NCI-H1105 treated with DMSO at 0.1 percent for 48 hours (cell line): ENCODE measurements at places on chromosomes 5 and 9.

- DNase-seq, result no peak
Measured at GRCh38 chr9:109409773-109410397, 88.2 kb downstream of the PTPN3 start.

GRCh38 chr9:36163049-36163785 is 6.0 kb upstream of the CCIN start:
- DNase-seq, result no peak

GRCh38 chr5:677131-678101 is 15.7 kb downstream of the TPPP start:
- DNase-seq, result no peak

DNA sequence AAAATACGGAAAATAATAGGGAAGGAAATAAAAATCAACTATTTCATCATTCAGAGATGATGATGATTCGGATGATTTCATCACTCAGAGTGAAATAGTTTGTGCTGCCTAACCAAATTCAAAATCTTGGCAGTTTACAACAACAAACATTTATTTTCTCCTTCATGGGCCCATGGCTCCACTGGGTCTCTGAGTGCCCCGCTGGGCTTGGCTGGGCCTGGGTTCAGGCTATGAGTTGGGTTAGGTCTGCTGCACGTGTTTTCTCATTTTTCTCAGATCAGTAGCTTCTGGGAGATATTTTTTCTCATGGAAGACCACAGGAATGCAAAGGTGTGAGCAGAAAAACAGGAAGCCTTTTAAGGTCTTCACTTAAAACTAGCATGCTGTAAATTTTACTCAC is 24.0 kb upstream of the F2RL1 start:
- no peak for DNase-seq

GRCh38 chr5:75367401-75367800 is 30.4 kb downstream of the HMGCR start:
- no peak for DNase-seq

GRCh38 chr5:178298283-178298807 is 65.7 kb upstream of the PHYKPL start:
- DNase-seq, result no peak

GRCh38 chr5:33272288-33272687 is 168.5 kb upstream of the TARS1 start:
- DNase-seq, result no peak

DNA sequence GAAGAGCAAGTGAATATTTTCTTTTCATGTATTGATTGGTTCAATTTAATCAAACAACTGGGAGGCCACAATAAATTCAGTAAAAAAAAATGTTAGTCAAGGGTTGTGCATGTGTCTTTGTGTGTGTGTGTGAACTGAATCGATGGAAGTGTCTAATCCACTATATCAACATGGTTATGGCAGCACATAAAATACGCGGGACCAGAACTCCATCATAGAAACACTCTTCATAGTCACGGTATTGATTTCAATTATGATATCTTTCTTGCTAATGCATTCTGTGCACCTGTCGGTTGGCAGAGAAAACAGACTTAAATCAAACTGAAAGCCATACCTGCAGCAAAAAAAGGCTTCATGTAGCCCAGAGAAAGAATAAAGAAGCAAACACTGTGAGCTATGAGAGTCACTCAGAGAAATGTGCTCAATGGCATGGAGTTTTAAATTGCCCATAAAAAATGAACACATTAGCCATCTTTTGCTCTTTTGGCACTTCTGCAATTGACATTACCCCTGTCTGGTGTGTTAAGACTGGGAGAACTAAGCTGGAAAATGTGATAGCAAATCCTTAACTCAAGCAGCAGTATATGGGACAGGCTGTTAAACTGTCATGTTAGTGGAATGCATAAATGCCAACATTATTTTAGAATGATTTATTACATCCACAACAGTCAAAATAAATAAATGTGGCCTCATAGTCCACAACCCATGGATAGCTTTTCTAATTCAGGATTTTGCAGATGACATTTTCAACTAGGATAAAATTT is 642.4 kb upstream of the C9orf72 start:
- DNase-seq, result peak; percentile 94

GRCh38 chr9:90062982-90063381 is 458.2 kb downstream of the GADD45G start:
- DNase-seq, result no peak

DNA sequence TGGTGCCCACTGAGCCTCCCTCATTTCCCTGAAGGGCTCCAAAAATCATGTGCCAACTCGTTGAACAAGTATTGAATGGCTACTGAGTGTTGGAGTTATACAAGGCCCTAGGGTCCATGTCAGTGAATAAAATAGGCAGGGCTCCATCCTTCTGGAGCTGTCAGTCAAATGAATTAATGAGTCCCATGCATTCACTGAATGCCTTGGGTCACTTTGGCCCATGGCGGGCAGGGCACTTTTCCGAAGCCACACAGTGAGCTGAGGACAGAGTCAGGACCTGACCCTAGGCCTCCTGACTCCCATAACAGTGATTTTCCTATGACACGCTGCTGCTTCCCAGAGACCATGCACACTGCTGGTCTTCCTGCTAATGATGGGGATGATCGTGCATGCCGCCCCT is 27.3 kb upstream of the SLC36A1 start:
- DNase-seq, result no peak

GRCh38 chr5:78213799-78214198 is 80.7 kb downstream of the AP3B1 start:
- DNase-seq, result no peak

GRCh38 chr9:112921549-112921948 is 30.9 kb upstream of the SLC46A2 start:
- DNase-seq, result no peak

GRCh38 chr5:110977915-110978314 is 93.6 kb upstream of the TSLP start:
- no peak for DNase-seq

DNA sequence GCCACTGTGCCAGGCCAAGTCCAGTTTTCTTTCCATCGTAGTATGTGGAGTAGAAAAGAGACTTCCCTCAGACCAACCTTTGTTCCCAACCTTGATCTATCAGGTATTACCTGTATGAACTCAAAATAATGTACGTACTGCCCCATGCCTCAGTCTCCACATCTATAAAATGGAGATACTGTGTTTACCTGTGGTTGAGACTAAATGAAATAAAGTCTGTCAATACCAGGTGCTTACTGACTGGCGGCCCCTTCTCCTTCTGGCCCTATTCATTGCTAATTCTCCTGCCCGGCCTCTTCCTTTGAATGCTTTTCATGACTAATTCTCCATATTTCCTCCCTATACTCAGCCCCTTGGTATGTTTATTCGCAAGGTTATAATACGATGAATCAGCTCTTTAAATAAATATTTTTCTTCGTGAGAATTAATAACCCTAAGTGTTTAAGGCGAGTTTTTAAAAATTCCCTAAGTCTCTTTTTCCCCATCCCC is 89.6 kb upstream of the BASP1 start:
- DNase-seq, result no peak
